Endothelial cell (in vitro differentiated cells): ENCODE measurements at places on chromosomes 6 and 20.
A peak's percentile ranks its signal among the peaks of the same experiment; 100 is the strongest.

GRCh38 chr20:13817342-13817741 lies 32.5 kb downstream of the NDUFAF5 start:
- DNase-seq = no peak

DNA sequence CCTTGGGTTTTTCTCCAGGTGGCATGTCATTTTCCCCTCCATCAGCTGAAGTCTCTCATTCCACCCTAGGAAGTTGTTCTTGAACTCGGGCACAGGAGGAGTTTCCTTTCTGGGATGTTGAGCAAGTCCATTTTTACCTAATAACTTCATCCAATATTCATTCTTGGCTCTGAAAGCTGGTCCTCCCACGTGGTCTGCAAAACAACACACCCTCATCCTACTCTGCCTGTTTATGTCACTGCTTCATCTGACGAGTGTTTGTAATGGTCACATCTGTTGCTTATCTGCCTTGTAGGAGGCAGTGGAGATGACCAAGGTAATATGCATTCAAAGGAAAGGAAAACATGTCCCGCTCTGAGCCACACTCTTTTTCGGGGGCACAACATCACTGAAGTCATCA lies 41.7 kb upstream of the AIG1 start:
- no peak for DNase-seq

DNA sequence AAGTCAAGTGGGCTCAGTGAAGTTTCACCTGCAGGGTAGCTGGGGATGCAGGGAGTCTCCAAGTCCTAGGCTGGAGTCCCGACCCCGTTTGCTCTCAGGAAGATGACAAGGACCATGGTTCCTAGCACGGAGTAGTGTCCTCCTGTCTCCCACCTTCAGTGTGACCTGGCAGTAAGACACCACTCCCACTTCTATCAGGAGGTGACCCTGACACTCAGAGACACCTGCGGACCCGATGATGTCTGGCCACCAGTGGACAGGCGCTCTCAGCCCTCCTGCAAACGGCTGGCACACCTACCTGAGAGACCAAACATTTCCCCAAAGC lies 1.1 kb downstream of the SOD2 start:
- DNase-seq = no peak

DNA sequence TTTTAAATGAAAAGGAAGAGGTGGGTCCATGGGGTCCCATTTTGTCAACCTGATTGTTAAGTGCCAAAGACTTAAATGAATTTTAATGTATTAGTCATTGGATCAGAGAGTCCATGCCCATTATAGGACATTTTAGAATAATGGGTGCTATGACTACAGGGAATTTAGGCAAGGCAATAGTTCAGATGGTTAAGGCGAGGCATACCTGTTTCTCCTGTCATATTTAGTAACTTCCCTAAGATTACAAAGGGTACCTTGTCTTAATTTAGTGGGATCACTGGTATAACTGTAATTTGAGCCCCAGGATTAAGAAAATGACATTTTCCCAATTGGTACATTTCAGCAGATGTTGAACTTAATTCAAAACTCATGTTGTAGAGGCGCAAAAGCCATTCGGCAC lies 88.7 kb upstream of the RNF24 start:
- DNase-seq = no peak

- DNase-seq = no peak
These were observed 8.4 kb downstream of the PSMA7 start for GRCh38 chr20:62134735-62135231.

GRCh38 chr6:20835315-20836010 lies 301.2 kb downstream of the CDKAL1 start:
- DNase-seq = no peak

DNA sequence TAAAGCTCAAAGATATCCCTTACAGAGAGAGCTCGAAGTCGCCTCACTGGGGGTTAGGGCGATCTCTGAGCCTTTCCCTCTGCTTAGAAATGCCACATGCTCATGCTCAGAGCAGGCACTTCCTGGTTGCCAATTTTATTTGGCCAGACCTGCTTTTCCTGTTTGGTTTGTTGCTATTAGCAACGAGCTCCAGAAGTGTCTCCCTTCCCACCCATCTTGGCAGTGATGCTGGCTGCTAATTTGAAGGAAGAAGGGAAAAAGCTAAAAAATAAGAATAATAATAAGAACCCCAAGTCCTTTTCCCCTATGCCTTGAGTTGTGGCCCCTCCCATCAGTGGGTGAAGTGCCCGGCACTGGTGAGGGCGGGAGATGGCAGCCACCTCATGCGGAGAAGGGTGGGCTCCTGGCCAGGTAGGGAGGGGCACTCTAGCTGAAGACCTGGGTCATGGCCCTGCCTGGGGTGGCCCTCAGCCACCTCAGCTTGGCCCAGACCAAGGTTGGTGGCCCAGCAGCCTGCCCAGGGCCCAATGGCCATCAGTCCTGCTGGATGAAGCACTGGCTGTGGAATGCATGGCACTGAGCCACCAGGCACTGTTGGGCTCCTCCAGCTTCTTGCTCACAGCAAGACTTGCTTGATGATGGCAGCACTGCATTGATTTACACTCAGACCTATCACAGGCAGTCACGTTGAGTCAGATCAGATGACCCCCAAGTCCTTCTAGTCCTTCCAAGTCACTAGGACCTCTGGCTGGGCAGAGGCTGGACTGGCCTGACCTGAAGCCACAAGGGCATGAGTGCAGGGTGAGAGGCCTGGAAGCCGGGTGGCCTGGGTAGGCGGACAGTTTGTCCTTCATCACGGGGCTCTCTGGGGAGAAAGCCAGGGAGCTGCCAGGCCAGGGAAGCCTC lies 79.0 kb downstream of the SYNJ2 start:
- peak; percentile 53 for DNase-seq

GRCh38 chr6:91144126-91144525 lies 557.3 kb upstream of the MAP3K7 start:
- DNase-seq = no peak

- no peak for DNase-seq
These were observed 161.9 kb downstream of the FARS2 start for GRCh38 chr6:5423251-5423650.

GRCh38 chr6:37499433-37500293 lies at the start of gene CCDC167:
Gene CCDC167 (minus strand): TSS chr6:37499893. CDS start chr6:37499863, 30 bp downstream.
- DNase-seq = peak; percentile 96

GRCh38 chr20:37411408-37412219 lies 65.7 kb downstream of the SRC start:
- no peak for DNase-seq

DNA sequence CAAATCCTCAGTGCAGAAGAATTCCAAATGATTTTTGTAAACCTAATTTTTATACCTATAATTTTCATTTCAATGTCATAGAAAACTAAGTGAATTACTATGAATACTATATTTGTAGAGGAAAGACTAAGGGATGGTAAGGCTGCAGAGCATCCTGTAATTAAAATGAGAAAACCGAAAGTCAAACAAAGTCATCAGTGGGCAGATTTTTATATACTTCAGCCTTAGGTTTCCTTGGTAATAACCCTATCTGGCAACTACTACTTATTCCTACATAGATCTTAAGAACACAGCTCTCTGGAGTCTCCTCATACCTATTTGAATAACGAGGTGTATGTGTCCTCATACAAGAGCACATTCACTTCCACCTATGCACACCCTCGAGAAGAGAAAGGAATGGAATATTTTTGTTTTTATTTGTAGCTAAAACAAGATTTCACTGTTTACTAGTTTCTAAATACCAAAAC lies 117.9 kb upstream of the SGK1 start:
- no peak for DNase-seq

DNA sequence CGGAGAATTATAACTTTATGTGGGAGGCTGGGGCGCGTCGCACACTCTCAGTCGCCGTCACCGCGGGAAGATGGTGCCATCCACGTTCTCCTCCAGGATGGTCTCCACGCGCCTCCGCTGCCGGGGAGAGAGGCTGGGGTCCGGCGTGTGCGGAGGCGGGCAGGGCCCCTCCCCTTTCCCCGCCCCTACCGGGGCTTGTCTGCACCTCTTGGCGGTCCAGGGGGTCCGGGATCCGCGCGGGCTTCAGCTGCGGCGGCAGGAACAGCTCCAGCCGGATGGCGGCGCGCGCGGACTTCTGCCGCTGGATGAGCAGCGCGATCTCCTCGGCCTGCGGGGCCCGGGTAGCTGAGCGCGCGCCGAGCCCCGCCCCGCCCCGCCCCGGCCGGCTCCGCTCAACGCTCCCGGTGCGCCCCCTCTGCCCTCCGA lies 807 bp downstream of the LKAAEAR1 start:
- DNase-seq = peak; percentile 86

DNA sequence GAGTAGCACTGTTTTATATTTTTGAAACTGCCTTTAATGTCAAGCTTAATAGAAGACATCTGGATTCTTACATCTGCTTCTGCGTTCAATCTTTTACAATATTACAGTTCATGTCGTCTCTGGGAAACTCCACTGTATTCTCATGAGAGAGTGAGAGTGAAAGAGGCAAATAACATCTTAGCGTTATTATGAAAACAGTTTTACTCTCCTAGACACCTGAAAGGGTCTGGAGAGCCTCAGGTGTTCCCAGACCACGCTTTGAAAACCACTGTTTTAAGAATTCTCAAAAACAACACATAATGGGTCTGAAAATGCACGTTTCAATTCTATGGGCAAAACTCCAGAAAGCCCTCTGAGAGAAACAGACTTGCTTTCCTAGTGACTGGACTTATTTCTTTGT lies 63.3 kb downstream of the ARHGAP18 start:
- DNase-seq = no peak

- DNase-seq = no peak
These were observed 507.2 kb upstream of the CHD6 start for GRCh38 chr20:42125426-42125825.

- DNase-seq = no peak
These were observed 564.3 kb upstream of the MARCKS start for GRCh38 chr6:113292646-113293422.

DNA sequence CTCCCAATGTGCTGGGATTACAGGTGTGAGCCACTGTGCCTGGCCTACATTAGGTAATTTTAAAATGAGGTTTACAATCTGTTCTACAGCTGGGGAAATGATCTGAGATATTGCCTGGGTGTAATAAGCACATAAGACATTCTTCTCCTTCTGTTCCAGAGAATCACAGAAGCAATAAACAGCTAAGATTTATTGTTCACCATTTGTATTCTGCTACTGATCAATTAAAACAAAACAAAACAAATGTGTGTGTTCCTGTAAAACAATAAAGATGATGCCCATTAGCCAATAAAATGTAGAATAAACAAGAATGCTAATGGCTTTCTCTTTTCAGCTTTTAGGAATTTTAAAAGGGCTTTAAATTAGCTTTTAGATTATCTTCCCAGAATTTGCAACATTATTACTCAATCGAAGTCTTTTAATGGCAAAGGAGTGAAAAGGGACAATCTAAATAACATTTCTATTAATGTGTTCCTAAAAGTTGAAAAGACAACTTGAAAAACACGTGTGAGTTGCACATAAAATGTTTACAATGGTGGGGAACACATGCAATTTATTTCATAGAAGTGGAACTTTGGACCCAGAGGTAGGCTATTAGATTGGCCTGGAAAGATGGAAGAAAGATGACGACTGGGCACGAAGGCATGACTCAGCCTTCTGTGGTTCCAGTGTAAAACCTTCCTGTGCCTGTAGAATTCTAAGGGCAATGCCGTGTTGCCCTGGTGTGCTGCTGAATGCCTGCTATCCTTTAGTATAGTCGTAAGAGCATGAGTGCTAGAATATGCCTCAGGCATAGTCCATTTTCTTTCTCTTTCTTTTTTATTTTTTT lies 29.0 kb upstream of the DEK start:
- no peak for DNase-seq

- DNase-seq = no peak
These were observed 1061.8 kb upstream of the CITED2 start for GRCh38 chr6:140436023-140436811.

- no peak for DNase-seq
These were observed 906 bp upstream of the BTN3A2 start for GRCh38 chr6:26363882-26364701.

- DNase-seq = no peak
These were observed 589 bp upstream of the PDCD2 start for GRCh38 chr6:170584954-170585498.

DNA sequence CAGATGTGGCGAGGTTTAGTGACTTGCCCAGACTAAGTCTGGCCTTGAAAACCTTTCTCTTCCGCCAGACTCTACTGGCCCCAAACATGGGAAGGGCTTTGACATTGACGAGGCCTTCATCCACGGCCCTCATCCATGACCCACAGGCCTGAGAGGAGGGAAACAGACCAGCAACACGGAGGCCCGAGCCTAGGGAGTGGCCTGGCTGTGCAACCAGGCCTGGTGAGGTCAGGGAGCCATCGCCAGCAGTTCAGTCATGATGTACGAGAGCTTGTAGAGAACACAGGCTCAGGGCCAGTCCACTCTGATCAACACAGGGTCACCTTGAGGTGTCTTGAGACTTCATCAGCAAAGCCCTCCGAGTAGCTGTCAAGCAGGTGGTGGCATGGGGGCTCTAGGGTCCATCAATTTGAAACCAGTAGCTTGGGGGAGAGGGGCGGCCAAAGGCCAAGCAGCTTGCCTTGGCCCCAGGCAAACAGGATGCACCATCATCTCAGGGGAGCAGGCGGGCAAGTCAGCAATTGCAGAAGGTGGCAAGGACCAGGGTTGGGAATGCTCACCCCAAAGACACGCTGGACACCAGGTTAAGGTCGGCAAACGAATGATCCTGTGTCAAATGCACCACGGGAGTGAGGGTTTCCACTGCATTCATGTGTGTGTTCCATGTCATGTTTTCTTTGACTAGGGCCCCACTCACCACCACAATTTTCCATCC lies 36.1 kb downstream of the GFOD1 start:
- DNase-seq = no peak

GRCh38 chr6:11689847-11690246 lies 88.8 kb downstream of the ADTRP start:
- no peak for DNase-seq

GRCh38 chr6:113185299-113185698 lies 671.8 kb upstream of the MARCKS start:
- DNase-seq = no peak

DNA sequence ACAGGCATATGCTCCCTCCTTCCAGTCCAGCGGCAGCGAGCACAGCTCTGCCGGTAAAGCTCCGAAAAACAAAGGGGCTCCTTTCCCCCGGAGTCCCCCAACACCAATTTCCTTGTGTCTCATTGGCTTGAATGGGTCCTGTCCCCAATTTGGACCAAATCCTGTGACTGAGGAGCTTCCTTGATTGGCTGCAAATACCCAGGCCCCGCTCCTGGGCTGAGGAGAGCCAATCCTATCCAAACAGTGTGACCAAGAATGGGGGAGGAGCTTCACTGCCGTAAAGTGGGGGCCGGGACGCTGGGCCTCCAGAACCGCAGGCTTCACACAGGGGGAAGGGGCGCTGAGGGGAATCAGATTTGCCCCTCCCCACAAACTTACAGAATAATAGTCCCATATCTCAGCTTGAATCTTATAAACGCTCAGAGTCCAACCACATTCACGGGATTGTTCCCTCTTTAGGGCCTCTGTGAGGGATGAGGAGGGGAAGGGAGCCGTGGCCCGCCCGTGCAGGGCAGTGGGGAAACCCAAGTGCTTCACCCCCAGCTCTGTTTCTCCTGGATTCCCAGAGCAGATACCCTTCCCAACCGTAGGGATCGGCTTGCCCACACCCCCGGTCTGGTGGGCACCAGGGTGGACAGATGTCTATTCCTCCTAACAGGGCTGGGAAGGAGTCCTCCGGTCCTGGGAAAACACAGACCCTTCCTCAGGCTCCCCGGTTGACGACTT lies 141.0 kb upstream of the MLN start:
- no peak for DNase-seq

GRCh38 chr6:24205020-24205492 lies 79.0 kb downstream of the NRSN1 start:
- DNase-seq = peak; percentile 28

- DNase-seq = no peak
These were observed 19.1 kb downstream of the TAB2 start for GRCh38 chr6:149336609-149336928.
